ENCODE measurements at places on chromosomes 3 and 15.

- H3K36me3 ChIP-seq: no peaks in the 10 kb centered on the region
- no peak overlapping the region for H3K4me3 ChIP-seq
- DNase-seq: no peak
- no peak overlapping the region for H3K27ac ChIP-seq
Measured at GRCh38 chr3:12818773-12819172, 22.3 kb downstream of the CAND2 start.

- peaks cover 9% of the 10 kb centered on the region for H3K36me3 ChIP-seq
- H3K4me1 ChIP-seq: peaks cover 13% of the 10 kb centered on the region
- no peak overlapping the region for H3K4me3 ChIP-seq
- DNase-seq: no peak
- no peaks in the 10 kb centered on the region for H3K27me3 ChIP-seq
Measured at GRCh38 chr3:122508135-122508914, 6.4 kb downstream of the KPNA1 start.

DNA sequence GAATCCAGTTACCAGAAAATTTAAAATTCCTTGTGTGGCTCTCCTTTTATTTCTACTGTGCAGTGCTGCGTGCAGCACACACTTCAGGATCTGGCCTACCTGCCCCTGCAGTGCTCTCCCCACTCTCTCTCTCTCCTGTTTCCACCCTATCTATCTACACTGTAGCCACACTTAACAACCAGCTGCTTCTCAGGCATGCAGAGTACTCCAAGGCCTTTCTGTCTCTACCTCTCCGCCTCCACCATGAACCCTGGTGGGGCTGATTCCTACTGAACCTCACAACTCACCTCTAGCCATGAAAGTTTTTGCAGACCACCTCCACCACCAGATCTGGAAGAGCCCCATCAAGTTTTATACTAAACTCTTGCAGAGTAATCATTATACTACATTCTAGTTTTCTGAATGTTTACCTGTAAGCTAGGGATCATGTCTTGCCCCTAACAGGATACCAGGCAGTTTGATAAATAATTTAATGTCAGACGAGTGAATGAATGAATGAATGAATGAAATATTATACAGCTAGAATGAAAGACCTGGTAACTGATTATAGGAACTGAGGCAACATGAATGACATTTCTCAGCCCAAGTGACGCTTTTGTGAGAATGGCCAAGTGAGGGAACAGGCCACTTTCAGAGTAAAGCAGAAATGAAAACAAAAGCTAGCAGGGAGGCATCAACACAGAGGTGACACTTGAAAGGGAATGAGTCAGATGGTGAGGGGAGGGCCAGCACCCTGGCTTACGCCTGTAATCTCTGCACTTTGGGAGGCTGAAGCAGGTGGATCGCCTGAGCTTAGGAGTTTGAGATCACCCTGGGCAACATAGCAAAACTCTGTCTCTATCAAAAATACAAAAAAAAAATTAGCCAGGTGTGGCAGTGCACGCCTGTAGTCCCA lies 363.5 kb downstream of the FOXP1 start:
- H3K4me3 ChIP-seq: no peak overlapping the region
- no peak for DNase-seq
- no peaks in the 10 kb centered on the region for H3K27me3 ChIP-seq

DNA sequence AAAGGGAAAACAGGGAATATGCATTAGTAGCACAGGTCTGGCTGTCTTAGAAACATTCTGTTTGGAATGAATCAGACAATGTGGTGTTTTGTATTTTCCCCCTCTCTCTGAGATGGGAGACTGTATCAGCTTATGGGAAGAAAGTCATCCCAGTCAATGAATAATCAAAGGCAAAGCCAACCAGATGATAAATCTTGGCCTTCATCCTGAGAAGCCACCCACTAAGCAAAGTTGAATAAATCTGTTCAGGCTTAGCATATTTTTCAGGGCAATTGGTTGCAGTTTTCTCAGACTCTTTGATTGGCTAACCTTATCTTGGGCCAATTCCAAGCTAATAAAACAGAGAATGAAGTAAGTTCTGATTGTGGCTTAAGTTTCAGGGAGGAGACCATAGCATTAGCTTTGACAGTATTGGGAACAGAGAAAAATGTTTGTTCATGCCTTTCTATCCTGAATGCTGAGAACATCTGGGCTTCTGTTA lies 63.6 kb upstream of the ARL8B start:
- no peak overlapping the region for H3K4me3 ChIP-seq
- H3K27ac ChIP-seq: peak overlapping the region; percentile 27
- peaks cover 16% of the 10 kb centered on the region for H3K4me1 ChIP-seq
- H3K36me3 ChIP-seq: no peaks in the 10 kb centered on the region
- H3K27me3 ChIP-seq: no peaks in the 10 kb centered on the region
- DNase-seq: peak; percentile 61

GRCh38 chr3:100865442-100865841 lies 127.8 kb downstream of the ABI3BP start:
- H3K27me3 ChIP-seq: no peaks in the 10 kb centered on the region
- no peak overlapping the region for H3K27ac ChIP-seq
- H3K4me1 ChIP-seq: peaks cover 21% of the 10 kb centered on the region
- DNase-seq: peak; percentile 67

DNA sequence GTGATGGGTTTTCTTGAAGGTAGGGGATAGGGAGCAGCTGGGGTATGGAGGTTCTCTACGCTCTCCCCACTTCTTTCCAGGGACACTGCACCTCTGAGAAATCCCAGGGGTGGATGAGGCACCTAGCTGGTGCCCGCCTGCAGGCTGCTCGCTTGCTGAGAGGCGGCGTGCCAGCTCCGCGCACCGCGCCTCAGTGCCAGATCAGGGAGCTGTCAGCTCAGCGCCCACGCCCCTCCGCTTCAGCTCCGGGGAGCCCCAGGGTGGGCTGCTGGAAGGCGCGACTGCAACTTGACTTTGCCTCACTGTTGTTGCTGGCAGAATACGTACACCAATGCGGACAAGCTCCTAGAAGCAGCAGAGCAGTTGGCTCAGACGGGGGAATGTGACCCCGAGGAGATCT lies 345.7 kb upstream of the UMPS start:
- no peak overlapping the region for H3K27ac ChIP-seq
- H3K4me3 ChIP-seq: no peak overlapping the region
- H3K36me3 ChIP-seq: no peaks in the 10 kb centered on the region
- H3K27me3 ChIP-seq: no peaks in the 10 kb centered on the region

- no peak for DNase-seq
- peaks cover 2% of the 10 kb centered on the region for H3K4me1 ChIP-seq
- H3K36me3 ChIP-seq: no peaks in the 10 kb centered on the region
- no peak overlapping the region for H3K27ac ChIP-seq
Measured at GRCh38 chr3:150733373-150733935, 29.5 kb downstream of the SIAH2 start.

DNA sequence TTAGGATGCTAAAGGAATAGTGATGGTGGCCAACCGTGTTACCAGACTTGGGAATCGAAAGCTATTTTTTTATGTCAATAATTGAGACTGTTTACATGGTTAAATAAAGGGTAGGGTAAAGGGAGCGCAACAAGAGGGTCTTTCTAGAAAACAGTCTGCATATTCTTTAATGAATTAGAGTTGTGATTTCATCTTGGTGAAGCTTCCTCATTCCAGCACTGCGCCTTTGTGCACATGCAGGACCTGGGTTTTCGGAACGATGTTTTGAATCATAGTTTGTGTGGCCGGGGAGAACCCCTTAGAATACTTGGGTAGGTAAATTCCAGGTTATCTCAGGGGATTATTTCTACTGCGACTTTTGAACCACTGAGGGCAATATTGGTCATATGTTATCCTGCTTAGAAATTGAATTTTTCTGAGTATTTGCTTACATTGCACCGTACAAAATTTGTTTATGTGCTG lies 1.3 kb downstream of the PIK3CA start:
- DNase-seq: peak; percentile 27
- H3K27me3 ChIP-seq: no peaks in the 10 kb centered on the region
- H3K27ac ChIP-seq: 0 out of 2 replicates have a peak overlapping the region, but pooled peaks have one; percentile 29
- H3K36me3 ChIP-seq: no peaks in the 10 kb centered on the region
- H3K4me1 ChIP-seq: peaks cover 12% of the 10 kb centered on the region
- H3K4me3 ChIP-seq: peak overlapping the region; percentile 91

DNA sequence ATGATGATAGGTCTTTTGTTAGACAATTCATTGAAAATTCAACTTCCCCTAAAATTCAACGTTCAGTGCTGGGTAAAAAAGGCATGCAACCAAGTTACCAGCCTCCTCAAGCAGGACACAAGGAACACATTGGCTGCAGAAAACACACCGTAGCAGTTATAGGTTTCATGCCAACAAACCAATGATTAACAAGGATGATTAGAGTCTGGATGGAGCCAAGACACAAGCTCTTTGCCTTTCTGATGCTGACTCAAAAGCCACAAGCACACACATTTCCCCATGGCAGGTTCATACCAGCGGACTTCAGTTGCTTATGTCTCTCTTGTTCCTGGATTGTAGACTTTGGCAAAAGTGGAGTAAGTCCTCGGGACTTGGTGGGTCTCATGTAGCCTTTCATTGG lies 105.8 kb downstream of the DHX30 start:
- H3K4me3 ChIP-seq: no peak overlapping the region
- no peak for DNase-seq
- H3K4me1 ChIP-seq: peaks cover 19% of the 10 kb centered on the region
- no peak overlapping the region for H3K27ac ChIP-seq
- H3K36me3 ChIP-seq: peaks cover 40% of the 10 kb centered on the region
- no peaks in the 10 kb centered on the region for H3K27me3 ChIP-seq

DNA sequence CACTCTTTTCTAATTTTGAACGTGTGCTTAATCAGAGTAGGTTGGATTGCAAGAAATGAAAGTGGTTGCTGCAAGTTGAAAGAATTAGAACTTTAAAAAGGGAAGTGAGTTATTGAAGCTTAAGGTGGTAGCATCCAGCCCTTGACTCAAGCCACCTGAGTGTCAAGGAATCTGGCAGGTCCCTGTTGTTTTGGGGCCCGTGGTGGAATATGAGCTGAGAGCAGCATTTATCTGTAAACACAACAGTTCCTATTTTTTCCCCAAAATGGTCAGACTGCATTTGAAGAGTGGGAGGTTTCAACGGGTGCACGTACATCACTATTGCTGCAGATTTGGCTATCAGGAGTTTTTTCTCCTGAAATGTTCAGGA lies 1.7 kb downstream of the ITPR1 start:
- peak overlapping the region; percentile 80 for H3K4me3 ChIP-seq
- no peaks in the 10 kb centered on the region for H3K36me3 ChIP-seq
- no peak for DNase-seq
- peaks cover 29% of the 10 kb centered on the region for H3K4me1 ChIP-seq
- H3K27me3 ChIP-seq: no peaks in the 10 kb centered on the region

DNA sequence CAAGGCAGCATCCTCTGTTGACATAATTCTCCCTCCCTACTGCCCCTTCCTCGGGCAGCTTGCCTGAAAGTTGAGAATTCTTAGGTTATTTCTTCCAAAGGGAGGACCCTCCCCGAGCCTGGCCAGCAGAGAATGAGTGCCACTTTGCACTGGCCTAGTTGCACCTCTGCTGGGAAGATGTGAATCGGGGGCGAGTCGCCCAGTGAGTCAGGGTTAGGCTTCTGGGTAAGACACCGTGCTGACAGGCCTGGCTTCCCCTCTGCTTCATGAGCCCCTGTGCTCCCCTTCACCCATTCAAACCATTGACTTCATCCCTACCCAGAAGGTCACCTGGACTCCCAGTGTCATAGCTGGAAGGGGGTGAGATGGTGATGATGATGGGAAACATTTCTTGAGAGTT lies 82.3 kb downstream of the AAGAB start:
- H3K27ac ChIP-seq: peak overlapping the region; percentile 93
- no peaks in the 10 kb centered on the region for H3K27me3 ChIP-seq
- DNase-seq: peak; percentile 21
- H3K36me3 ChIP-seq: peaks cover 76% of the 10 kb centered on the region

DNA sequence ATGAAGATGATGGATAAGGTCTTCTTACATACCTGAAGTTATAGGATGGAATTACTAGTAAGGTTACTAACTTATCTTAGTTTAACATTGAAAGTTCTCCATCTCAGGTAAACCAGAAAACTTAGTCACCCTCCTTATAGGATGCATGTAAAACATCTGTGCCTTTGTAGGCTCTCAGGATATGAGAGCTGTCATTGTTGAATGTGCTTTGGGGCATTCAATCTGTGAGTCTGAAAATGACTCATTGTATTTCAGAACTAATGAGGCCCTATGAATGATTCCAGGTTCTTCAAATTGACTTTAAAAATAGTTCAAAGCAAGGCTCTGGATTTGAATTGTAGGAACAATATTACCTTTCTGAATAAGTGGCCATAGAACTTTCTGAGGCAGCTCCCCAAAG lies 237.7 kb upstream of the AZI2 start:
- H3K36me3 ChIP-seq: no peaks in the 10 kb centered on the region
- H3K27ac ChIP-seq: no peak overlapping the region
- H3K27me3 ChIP-seq: peaks cover 41% of the 10 kb centered on the region

DNA sequence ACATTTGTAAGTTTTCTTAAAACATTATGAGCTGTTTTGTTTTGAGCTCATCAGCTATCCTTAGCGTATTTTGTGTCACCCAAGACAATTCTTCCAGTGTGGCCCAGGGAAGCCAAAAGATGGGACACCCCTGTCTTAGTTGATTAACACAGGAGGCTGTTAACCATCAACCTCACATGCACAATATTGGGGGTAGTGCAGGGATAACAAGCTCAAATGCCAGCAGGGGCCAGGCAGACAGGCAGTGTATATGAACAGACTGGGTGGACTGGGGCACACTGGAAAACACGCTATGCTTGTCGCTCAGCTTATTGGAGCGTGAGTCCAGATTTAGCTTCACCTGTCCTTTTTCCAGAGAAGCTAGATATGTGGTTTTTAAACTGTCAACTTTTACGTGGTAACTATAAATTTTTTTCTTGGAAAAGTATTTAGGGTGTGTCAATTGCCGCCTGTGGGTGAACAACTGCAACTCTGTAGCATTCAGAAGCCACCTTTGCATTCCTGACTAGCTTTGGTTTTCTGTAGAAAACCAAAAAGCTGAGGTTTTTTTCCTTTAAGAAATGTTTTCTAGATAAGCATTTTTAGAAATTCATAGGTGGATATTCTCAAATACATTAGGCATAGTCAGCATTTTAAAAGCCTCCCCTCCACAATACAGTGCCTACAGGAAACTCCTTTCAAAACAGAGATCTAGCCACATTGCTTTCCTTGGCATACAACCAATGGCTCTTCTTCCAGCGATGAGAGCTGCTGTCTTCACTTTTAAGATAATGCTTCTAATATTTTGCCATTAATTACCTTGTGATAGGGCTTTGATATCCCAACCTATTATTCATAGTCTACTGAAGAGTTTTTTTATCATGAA lies 14.6 kb downstream of the PSMD6 start:
- H3K36me3 ChIP-seq: peaks cover 35% of the 10 kb centered on the region
- peaks cover 7% of the 10 kb centered on the region for H3K4me1 ChIP-seq
- H3K4me3 ChIP-seq: no peak overlapping the region
- DNase-seq: no peak

Measured in PC-3 (cell line).